ENCODE measurements at places on chromosomes 2 and 18.

DNA sequence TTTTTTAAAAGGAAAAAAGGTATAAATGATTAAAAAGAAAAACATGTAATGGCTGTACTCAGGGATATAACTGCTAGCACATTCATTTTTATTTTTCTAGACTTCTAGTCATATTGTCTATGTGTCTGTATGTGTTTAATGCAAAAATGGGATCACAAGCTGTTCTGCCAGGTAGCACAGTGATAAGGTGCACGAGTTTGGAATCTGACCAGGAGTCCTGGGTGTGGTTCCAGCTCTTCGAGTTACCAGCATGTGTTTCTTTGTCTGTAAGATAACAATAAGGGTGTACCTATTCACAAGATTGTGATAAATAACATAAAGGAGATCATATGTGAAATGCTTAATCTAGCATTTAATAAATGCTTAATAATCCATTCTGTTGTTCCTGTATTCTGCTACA is 145.3 kb downstream of the PKP4 start:
- no peak for DNase-seq

- no peak for DNase-seq
Observed at GRCh38 chr2:161972866-161973265, 101.1 kb downstream of the DPP4 start.

DNA sequence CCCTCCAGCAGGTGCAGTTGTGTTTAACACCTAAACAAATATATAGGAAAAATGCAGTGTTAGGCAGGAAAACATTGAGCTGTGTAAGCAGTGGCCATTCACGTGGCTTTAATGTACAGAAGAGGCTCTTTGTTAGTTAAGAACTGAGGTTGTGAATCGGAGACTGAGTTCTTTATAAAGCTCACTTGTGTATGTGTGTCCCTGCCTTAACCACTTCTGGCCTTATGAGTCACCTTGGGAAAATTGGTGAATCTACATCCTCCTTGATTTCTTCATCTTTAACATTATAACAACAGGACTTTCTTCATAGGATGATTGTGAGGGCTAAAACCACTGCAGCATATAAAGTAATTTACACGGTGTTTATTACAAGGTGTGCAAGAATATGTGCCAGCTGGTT is 188.4 kb upstream of the TPO start:
- DNase-seq: no peak

DNA sequence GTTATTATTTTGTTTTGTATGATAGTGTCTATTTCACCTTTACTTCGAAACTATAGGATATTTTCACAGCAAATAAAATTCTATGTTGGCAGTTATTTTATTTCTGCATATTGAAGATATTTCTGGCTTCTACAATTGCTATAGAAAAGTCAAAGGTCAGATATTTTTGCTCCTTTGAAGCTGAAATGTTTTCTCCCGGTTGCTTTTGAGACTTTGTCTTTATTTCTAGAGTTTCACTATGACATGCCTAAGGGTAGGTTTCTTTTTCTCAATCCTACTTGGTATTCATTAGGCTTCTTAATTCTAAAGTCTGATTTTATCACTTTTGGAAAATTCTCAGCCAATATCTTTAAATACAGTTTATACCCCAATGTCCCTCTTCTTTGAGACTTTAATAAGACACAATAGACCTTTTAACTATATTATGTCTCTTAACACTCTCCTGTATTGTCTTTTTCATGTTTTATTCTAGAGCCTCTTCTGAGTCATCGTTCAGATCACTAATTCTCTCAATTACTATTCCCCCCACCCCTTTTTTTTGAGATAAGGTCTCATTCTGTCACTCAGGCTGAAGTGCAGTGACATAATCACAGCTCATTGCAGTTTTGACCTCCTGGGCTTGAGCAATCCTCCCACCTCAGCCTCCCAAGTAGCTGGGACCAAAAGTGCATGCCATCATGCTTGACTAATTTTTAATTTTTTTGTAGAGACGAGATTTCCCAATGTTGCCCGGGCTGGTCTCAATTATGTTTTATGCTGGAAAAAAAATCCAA is 50.5 kb downstream of the USP37 start:
- no peak for DNase-seq

DNA sequence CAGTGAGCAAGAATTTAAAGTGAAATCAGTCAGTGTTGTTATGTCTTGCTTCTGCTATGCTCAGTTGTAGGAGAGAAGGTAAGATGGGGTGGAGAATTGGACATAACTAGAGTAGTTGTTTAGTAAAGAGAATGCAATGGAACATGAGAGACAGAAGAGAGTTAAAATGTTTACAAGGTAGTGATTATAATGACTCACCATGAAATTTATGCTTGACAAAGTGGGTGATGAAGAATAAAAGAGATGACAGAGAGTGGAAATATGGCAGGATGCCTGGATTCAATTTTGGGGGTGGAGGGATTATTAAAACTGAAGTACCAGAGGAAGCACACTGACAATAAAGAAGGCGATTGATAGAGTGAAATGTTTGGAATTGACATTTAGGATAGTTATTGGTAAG is 10.6 kb downstream of the SCG2 start:
- DNase-seq: no peak

- DNase-seq: no peak
Observed at GRCh38 chr2:15507061-15507460, 54.1 kb downstream of the NBAS start.
